ENCODE measurements at places on chromosomes 16 and 17.

DNA sequence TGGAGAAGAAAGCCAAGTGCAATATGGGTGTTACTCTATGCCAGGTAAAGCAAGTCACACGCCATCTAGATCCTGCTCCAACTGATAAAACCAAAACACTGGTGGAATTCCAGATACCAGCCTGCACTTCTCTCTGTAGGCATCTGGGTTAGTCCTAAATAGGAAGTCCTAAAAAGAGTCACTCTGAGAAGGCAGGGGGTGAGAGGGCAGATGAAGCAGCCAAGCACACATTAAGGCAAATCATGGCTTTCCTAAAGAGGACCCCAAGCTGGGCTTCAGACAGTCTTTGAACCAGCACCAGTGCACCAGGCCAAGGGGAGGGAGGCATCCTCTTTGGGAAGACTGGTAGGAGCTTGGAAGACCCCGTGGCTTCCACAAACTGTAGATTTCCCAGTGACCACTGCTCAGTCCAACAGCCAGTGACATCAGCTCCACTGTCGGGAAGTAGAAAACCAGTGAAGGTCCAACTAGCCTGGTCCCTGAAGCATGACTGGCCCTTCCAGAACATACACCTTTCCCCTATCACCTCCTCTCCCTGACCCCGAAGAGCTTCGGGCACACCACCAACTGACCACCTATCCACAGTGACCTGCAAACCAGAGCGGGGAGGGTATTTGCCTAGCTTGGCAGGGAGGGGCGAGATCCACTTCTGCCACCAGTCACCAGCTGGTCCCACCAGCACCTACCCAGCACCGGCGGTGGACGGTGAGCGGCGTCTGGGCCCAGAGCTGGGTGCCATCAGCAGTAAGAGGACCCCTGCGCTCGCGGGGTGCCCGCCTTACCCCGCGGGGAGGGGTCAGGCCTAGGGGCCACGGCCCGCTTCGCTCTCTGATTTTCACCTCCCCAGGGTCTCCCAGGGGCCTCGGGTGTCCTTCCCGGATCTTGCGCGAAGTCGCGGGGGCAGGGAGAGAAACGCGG is 1.0 kb downstream of the LITAF start:
- DNase-seq: no peak

DNA sequence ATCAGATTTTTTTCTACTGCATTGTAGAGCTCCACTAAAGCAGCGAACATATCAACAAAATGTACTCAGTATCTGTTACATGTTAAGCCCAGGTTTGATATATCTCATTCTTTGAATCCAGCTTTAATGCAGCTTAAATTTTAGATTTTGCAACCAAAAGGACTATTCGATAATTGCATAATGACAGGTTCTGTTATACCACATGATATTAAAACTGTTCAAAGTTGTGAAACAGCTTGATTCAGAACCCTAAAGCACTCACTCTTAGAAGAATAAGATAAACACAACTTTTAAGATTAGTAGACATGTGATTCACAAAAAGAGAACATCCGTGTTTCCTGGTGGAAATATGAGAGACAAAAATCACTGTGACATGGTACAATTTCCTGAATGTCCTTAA is 427.9 kb downstream of the CDH11 start:
- DNase-seq: no peak

DNA sequence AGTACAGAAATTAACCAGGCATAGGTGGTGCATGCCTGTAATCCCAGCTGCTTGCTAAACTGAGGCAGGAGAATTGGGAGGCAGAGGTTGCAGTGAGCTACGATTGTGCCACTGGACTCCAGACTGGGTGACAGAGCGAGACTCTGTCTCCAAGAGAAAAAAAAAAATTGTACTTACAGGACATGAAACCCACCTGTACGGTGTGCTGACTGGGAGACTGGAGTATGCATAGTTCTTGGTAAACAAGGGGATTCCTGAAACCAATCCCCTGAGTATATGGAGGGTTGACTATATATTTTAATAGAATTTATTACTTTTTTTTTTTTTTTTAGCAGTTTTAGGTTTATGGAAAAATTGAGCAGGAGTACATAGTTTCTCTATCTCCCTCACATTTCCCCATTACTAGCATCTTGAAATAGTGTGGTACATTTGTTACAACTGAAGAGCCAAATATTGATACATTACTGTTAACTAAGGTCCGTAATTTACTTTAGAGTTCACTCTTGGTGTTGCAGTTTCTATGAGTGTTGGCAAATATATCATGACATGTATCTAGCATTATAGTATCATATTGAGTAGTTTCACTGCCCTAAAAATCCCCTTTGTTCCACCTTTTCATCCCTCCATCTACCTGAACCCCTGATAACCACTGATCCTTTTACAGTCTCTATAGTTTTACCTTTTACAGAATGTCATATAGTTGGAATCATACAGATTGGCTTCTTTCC is 19.3 kb downstream of the TENT4B start:
- no peak for DNase-seq

- no peak for DNase-seq
These were observed 4.6 kb downstream of the RASD1 start for GRCh38 chr17:17491546-17491988.

DNA sequence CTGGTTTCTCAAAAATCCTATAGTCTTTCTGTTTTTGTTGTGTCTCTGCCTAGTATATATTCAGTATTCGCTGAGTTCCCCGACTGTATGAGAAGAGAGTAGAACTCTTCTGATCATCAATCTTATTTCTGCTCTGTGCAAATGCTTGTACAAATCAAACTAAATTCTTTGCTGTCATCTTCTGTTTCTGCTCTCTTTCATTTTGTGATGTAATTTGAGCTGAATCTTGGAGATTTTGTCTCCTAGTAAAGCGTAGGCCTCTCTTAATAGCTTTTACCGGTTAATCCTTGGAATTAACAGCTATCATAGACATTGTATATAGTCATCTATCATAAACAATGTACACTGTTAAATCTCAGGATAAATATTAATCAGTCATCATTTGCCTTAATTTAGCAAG is 61.9 kb downstream of the OMG start:
- DNase-seq: no peak

- DNase-seq: no peak
These were observed 591 bp upstream of the TNFSF13 start for GRCh38 chr17:7557775-7558543.

DNA sequence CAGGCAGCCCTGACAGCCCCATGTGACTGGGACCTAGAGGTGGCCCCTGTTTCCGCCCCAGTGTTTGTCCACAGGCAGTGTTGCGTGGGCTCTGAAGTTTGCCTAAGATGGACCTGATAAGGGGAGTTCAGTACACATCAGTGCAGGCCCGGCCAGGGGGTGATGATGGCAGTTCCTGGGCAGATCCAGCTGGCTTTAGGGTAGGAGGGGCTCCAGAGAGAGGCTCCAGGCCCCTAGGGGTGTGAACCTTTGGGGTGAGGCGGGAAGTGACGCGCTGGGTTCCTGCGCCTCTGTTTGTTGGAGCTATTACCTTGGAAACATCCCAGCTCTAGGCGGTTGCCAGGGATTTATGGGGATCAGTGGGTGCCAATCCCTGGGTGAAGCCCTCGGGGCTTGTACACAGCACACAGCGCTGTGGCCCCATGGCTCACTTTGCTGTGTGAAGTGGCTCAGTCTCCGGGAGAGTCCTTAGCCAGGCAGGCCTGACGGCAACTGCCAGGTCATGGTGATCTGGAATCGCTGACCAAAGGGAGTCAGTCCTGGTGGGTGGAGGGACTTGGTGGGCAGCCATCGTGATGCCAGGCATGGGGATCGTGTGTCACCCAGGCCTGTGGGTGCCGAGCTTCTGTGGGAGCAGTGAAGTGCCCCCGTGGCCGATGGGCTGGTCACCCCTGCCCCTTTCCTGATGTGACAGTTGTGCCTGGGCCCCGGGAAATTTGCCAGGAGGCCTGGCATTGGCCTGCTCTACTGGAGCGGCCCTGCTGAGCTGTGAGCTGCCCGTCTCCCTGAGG is 146.1 kb downstream of the SEC14L1 start:
- no peak for DNase-seq

- no peak for DNase-seq
These were observed 33.5 kb downstream of the TK2 start for GRCh38 chr16:66516509-66516807.

DNA sequence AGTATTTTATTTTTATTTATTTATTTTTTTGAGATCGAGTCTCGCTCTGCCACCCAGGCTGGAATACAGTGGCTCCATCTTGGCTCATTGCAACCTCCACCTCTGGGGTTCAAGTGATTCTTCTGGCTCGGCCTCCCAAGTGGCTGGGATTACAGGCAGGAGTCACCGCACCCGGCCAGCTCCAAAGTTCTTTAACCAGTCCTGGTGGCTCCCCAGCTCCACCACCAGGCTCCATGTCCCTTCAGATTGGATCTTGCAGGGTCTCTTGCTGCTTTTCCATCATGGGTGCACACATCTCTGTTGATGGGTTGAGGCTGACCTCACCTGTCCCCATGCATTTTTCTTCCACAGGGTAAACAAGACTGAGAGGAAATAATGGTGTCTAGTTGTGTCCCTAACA is 8.4 kb upstream of the USP36 start:
- DNase-seq: no peak

DNA sequence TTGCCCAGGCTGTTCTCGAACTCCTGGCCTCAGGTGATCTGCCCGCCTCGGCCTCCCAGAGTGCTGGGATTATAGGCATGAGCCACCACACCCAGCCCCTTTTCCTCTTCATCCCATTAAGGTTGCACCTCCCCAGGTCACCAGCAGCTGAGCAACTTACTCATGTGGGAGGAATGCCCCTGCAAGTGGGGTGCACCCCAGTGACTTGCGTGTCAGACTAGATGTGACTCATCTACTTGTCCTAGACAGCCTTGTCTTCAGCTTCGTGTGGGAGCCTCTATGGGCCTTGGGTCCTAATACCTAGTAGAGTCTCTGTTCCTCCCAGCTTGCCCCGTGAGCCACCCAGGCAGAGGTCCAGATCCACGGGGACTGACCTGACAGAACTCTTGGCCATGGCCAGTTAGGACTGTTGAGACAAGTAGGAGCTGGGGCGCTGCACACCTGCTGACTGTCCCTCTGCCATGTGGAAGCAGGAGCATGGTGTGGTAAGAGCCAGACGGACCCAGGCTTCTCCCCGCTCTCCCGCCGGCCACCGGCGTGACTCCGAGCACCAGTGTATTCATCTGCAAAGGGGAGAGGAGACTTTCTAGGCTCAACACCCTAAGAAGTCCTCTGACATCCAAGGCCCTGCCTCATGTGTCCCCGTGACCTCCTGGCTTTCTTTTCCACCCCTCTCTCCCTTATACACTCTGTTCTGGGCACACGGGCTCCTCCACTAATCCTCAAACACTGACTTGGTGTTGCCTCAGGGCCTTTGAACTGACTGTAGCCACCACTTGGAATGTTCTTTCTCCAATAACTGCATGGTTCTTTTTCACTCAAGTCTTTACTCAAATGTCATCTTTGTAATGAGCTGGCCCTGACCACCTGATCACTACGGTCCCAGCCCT is 11.6 kb upstream of the CBX4 start:
- no peak for DNase-seq

DNA sequence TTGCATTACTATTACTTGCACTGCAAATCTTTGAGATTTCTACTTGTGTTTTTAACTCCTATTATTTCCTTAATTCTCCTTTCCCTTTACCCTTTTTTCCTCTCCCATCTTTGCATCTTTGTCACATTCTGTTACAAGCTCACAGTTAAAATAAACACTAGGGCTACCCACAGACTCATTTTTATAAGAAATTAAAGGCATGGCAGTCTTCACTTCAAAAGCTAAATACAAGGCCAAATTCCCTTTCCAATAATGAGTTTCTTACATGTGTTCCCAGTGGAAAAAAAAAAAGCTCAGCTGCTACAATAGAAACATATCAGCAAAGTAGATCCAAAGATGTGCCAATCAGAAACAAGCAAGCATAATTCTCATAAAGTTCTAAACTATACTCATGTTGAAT is 3.7 kb upstream of the BRIP1 start:
- DNase-seq: no peak

DNA sequence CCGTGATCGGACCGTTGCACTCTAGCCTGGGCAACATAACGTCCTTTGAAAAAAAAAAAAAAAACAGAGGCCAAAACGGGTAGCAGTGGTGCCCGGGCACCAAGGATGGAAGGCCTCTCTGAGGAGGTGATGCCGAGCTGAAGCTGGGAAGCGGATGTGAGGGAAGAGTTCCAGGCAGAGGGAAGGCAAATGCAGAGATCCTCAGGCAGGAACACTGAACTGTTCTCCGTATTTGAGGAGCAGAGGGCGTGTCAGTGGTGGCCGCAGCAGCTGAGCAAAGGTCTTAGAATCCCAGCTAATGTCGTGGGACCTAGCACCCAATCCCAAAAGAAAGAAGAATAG is 656 bp upstream of the KCTD13 start:
- DNase-seq: no peak

GRCh38 chr16:9775998-9776397 is 406.2 kb downstream of the GRIN2A start:
- no peak for DNase-seq

DNA sequence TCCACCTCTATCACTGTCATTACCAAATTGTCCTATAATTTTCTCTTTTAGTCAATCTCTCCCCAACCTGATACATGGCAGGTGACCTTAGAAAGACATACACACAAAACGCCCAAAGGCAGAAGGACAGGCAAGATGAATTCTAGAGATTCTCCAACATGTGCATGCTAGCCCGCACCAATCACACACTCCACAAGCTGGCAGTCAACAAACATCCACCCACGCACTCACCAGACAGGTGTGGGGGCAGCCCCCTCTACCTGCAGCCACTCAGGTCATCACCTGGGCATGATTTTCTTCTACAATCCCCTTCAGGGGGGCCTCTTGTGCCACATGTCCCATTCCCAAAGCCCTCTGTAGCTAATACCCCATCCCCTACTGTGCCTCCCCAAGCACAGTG is 9.5 kb downstream of the MPP2 start:
- no peak for DNase-seq

- no peak for DNase-seq
These were observed 4.8 kb downstream of the CDK5R1 start for GRCh38 chr17:32491371-32492263.

DNA sequence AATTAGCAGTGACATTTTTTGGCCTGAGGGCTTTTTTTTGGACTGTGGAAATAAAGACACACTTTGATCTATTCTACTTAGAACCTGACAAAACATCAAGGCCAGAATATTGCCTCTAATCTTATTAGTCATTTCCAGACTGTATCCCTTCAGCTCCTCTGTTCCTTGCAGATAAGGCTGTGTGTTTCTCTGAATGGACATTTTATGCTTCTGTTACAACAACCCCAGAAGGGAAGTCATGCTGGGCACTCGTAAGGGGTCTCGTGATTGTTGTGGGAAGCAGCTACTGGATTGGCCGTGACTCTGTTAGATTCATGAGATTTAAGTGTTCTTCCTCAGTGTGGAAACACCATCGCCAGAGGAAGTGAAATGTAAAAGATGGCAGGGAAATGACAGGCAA is 31.6 kb upstream of the HS3ST2 start:
- DNase-seq: no peak

Data from stimulated activated CD8-positive, alpha-beta memory T cell treated with anti-CD3 and anti-CD28 coated beads, Interleukin-4, amount 100 ng/mL, for 4 hours (primary cell).